Activated naive CD4-positive, alpha-beta T cell treated with anti-CD3 and anti-CD28 coated beads, Interleukin-2, amount 50 U/mL, for 72 hours (primary cell): ENCODE measurements at places on chromosomes 11 and 22.

GRCh38 chr22:48138855-48139254, 1376.4 kb downstream of the TBC1D22A start:
- no peak for DNase-seq

DNA sequence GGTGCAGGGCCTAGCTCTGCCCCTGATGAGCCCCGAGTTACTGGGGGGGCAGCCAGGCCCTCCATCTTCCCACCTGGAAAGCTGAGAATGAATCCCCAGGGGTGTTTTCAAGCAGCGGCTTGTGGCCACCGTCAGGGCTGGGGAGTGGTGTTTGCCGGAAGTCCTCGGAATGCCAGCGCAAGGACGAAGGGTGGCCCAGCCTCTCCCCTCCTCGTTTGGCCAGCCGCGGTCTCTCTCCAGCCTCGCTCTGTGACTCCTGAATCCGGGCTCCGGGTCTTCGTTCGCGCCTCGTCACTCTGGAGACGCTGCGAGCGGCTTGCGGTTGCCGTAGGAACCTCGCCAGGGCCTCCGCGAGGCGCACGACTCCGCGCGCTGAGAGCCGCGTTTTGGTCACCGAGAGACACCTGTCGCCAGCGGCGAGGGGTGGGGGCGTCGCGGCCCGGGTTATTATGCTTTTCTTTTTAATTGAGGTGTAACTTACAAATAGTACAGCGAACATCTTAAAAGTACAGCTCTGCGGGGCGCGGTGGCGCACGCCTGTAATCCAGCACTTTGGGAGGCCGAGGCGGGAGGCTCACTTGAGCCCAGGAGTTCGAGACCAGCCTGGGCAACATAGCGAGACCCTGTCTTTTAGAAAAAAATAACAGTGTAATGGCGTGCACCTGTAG, 6.3 kb upstream of the KDELR3 start:
- DNase-seq, result no peak

GRCh38 chr11:100008417-100008816, 678.7 kb upstream of the ARHGAP42 start:
- no peak for DNase-seq

DNA sequence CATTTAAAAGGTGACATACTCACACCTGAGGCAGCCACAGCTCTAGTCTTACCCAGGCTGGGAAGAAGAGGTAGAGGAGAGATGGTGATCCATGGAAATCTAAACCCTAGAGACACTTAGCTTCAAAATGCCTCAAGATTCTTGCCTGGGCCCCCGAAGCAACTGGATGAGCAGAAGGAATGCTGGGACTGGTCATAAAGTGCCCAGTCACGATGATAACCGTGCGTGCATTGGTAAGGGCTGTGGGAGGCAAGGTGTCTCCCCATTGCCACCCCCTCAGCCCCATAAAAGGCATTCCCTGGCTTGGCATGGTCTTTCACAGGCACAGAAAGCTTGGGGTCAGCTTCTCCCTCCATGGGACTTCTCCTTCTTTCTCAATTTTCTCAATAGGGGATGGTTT, 144.5 kb downstream of the DSCAML1 start:
- DNase-seq, result no peak

GRCh38 chr11:72631806-72632731, 42.2 kb downstream of the PDE2A start:
- DNase-seq, result no peak

DNA sequence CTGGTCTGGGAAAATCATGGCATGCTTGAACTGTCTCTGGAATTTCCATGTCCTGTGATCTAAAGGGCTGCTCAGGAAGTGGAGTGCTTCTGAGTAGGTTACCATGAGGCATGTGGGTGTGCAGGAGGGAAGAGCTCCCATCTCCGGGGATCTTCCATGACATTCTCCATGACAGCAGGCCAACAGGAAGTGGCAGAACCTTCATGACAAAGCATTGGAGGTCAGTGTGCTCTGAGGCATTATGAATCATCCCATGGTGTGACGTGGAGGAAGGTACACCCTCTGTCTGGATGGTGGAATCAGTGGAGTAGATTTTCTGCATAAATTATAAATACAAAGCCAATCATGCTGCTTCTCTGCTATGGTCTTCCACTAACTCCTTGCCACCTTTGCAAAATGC, 139.6 kb upstream of the E2F8 start:
- no peak for DNase-seq

GRCh38 chr11:101600924-101601323, 17.1 kb upstream of the TRPC6 start:
- no peak for DNase-seq

DNA sequence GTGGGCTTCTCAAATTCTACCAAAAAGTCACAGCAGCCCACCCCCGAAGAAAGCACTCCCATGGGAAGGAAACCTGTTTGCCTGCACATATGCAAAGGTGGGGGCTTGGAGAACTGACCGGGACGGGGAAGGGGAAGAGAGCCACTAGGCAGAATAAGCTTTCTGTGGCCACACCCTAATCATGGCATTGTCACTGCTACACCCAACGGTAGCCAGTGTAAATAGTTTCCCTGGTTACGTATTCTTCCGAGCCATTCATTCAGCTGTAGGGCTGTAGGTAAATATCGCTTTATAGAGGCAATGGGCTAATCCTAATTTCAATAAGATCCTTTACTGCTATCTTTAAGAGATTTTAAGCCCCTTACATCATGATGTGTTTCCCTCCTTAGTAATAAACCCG, 61.7 kb downstream of the PRDM11 start:
- no peak for DNase-seq

DNA sequence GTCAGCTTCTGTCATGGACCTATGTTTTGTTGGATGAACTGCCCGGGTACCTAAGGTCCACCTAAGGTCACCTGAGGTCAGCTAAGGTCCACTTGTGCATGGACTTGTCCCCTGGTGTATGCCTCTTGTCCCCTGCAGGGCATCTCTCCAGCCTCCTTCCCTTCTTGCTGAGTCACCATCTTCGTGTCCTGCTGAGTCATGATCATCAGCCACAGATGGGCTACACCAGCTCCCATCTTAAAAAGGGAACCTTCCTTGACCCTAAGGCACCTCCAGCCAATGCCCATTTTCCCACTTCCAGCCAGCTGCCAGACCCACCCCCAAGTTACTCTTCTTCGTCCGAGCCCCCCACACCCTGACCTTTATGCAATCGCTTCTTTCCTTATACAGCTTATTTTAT, 544.9 kb downstream of the TBC1D22A start:
- DNase-seq, result no peak

DNA sequence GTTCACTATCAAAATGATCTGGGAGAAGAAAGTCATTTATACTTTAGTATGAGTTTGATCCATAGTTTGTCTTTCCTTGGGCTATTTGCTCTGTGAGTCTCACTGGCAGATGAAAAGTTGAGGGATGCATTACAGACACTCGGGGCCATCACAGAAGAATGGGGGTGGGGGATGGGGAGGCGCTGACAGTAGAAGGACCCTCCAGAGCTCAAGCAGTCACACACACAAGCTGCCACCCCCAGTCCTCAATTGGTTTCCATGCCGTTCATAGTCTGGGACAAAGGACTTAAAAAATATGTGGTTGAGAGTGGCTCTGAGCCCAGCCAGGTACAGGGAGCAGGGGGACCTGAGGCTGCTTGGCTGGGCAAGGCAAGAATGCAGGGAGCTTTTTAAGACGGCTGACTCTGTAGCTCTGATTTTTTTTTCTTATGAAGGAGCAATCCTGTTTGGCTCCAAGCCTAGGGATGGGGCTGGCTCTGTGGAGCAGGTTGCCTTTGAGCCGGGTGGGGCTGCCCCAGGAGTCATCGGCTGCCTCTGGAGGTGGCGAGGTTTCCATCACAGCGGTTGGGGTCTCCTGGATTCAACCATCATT, 13.3 kb upstream of the ANO1 start:
- no peak for DNase-seq

- peak; percentile 10 for DNase-seq
Measured at GRCh38 chr11:123195188-123196059, at the start of gene CLMP. Gene CLMP, minus strand, starts transcription at chr11:123195248. Its CDS starts 308 bp downstream, at chr11:123194940.

- DNase-seq, result no peak
Measured at GRCh38 chr11:60377401-60378136, 763 bp upstream of the MS4A7 start.

DNA sequence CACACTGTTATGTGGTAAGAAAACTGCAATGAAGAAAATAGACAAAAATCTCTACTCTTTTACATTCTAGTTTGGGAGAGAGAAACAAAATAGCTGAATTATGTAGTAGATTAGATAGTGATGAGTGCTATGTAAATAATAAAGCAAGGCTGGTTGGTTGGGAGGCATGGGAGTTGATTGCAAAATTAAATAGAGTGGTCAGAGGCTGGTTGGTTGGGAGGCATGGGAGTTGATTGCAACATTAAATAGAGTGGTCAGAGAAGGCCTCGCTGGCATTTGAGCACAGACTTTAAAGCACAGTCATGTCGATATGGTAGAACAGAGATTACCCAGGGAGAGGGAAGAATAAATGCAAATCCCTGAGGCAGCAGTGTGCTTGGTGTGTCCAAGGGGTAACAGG, 22.4 kb downstream of the SIK2 start:
- DNase-seq, result no peak

- DNase-seq, result no peak
Measured at GRCh38 chr11:122882189-122882856, at the start of gene JHY. Gene JHY, plus strand, starts transcription at chr11:122882759. Its CDS starts 3,091 bp downstream, at chr11:122885850.

DNA sequence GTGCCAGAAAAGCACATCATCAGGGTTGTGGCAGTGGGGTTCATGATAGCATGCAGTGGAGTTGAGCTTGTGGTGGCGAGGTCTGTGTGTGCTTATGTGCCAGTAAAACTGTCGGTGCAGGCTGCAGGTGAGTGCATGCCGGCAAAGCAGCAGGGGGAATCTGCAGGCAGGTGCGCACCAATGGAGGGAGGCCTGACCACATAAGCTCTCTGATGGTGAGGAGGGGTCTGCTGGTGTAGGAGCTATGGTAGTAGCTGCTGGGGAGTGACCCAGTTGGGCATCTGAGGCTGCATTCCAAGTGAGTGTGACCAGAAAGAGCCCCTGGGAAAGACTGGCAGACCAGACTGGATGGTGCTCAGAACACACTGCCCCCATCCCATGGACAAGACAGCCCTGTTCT, 121.5 kb downstream of the CNTN5 start:
- DNase-seq, result no peak

DNA sequence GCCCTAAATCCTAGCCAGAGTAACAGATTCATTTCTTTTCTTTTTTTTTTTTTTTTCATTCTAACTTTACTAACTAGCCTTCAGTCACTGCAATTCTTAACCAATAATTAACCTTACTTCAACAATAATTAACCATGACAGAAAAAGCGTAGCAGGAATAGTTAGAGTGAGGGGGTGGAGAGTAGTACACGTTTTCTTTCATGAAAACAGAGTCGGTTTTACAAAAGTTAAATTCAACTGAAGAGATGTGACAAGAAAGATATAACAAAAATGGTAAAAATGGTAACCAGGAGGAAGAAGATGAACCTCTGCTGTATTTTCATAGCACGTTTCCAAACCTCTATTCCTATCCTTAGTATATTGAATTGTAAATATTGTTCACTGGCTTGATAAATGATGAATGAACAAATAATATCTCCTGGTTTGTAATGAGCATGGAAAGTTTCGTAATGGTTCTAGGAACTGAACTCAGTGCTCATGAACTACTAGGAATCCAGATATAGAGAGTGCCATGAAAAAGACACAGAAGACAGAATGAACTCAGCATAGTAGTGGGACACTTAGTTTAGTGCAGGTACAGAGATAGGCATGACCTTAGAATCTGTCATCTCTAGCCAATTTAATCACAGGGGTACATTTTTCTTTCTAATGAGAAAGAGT, 116.5 kb upstream of the ANO5 start:
- no peak for DNase-seq

DNA sequence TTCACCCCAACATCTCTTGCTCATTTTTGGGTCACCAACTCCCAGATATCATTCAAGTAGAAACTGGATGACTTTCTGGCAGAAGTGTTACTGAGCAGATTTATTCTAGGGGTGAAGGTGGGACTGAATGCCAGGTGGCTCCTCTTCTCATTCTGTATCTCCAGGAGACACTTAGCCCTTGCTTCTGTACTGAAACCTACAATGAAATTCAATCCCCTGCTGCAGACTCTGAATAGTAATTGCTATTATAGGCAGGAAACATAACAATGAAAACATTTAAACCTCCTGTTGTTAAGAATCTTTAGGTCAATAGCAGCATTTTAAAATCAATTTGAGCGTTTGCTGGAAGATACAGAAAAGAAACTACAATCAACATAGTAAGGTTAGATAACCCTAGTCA, 879.4 kb upstream of the TENM4 start:
- no peak for DNase-seq

- no peak for DNase-seq
Measured at GRCh38 chr22:19875531-19876313, 21.0 kb upstream of the GNB1L start.

GRCh38 chr11:96680211-96681018, 290.6 kb downstream of the JRKL start:
- no peak for DNase-seq

GRCh38 chr11:65204143-65204542, 22.4 kb downstream of the CAPN1 start:
- DNase-seq, result no peak

GRCh38 chr22:22072169-22072836, 89.7 kb upstream of the TOP3B start:
- DNase-seq, result no peak

DNA sequence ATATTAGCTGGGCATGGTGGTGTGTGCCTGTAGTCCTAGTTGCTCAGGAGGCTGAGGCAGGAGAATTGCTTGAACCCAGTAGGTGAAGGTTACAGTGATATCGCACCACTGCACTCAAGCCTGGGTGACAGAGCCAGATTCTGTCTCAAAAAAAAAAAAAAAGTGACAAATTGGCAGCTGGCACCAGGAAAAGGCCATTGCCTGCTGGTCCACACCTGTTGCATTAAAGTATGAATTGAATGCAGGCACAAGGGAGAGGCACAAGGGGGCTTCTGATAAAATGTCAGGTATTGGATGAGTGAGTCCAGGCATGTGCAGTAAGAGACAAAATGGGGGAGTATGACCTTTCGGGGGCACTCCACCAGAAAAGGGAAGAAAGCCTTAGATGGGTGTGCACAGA, 28.2 kb downstream of the ZNF70 start:
- no peak for DNase-seq

- DNase-seq, result no peak
Measured at GRCh38 chr11:33290319-33290718, 33.1 kb downstream of the HIPK3 start.

- DNase-seq, result no peak
Measured at GRCh38 chr11:65810046-65810868, 23.4 kb downstream of the OVOL1 start.

GRCh38 chr22:47854251-47854650, 1091.8 kb downstream of the TBC1D22A start:
- no peak for DNase-seq

- no peak for DNase-seq
Measured at GRCh38 chr11:70109006-70109405, 30.9 kb downstream of the ANO1 start.
